Femur (tissue), 1 donor: ENCODE measurements at places on chromosomes 6 and 20.

GRCh38 chr6:87784690-87785089, 82.7 kb upstream of the AKIRIN2 start:
- DNase-seq = no peak

DNA sequence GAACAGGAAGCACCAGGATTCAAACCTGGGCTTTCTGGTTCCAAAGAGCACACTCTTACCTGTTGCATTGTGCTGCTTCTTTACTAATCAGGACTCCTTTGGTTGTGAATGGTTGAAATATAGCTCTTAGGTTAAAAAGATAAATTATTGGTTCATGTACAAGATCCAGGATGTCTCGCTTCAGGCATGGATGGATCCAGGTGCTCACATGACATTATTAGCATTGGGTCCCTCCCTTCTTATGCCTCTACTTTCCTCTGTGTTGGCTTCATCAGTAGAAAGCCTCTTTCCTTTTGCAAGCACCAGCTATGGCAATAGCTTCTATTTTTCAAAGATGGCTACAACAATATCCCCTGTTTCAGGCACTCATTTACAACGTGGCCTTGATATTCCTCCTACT, 217.7 kb upstream of the SULF2 start:
- no peak for DNase-seq

- no peak for DNase-seq
Observed at GRCh38 chr20:10856237-10857015, 182.6 kb upstream of the JAG1 start.

- DNase-seq = no peak
Observed at GRCh38 chr6:128068119-128068479, 167.2 kb upstream of the THEMIS start.

GRCh38 chr20:42429761-42430458, 759.8 kb downstream of the PTPRT start:
- peak; percentile 61 for DNase-seq

DNA sequence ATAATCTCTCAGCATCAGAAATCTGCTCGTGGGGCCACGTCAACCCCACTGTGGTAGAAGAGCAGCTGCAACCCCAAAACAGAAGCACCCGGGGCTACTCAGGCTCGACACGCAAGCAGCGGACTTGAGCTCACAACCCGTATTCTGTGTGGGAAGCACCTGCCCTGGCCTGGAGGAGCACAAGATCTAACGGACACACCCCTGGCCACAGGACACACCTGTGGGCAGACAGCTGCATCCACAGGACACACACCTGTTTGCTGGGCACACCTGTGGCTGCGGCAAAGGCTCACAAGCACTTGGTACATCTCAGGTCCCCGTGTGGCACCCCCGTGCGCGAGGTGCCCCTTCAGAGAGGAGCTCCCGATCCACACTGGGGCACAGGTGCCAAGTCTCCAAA, 36.5 kb downstream of the ZBTB46 start:
- no peak for DNase-seq

DNA sequence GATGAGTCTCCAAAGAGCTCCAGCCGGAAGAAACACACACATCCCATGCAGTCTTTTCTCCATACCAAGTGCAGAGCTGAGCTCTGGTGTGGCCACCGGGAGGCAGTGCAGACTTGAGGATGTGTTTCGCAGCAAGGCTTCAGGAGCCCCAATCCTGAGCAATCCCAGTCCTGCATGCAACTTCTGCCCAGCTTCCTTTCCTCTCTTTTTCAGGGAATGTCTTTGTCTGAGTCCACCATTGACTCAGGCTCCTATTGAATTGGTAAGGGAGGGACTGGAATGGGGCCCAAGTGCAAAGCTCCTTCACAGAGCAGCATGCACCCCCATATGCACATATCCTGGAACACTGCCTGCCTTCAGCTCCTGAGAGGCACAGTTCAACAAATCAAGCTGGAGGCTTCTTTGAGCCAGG, 50.5 kb upstream of the ASIP start:
- peak; percentile 83 for DNase-seq
